ENCODE measurements at places on chromosomes 4 and X.

GRCh38 chr4:26020083-26020668 lies 106.2 kb downstream of the SMIM20 start:
- no peak for DNase-seq
- H3K27me3 ChIP-seq = no peaks in the 10 kb centered on the region
- no peak overlapping the region for H3K27ac ChIP-seq

GRCh38 chr4:109702950-109703663 lies at the start of gene CASP6:
Gene CASP6, minus strand, starts transcription at chr4:109703445. Its CDS starts 50 bp downstream, at chr4:109703395.
- DNase-seq = peak; percentile 84
- peak within 1 kb of the TSS; percentile 88 for H3K4me3 ChIP-seq
- H3K27me3 ChIP-seq = no peaks in the 10 kb centered on the region
- peaks cover 5% of the 10 kb centered on the region for H3K4me1 ChIP-seq
- peak within 1 kb of the TSS; percentile 68 for H3K27ac ChIP-seq

GRCh38 chrX:103153661-103154060 lies 60.7 kb upstream of the NXF3 start:
- H3K27me3 ChIP-seq = no peaks in the 10 kb centered on the region
- H3K4me1 ChIP-seq = no peaks in the 10 kb centered on the region
- H3K4me3 ChIP-seq = no peak overlapping the region
- no peaks in the 10 kb centered on the region for H3K36me3 ChIP-seq

DNA sequence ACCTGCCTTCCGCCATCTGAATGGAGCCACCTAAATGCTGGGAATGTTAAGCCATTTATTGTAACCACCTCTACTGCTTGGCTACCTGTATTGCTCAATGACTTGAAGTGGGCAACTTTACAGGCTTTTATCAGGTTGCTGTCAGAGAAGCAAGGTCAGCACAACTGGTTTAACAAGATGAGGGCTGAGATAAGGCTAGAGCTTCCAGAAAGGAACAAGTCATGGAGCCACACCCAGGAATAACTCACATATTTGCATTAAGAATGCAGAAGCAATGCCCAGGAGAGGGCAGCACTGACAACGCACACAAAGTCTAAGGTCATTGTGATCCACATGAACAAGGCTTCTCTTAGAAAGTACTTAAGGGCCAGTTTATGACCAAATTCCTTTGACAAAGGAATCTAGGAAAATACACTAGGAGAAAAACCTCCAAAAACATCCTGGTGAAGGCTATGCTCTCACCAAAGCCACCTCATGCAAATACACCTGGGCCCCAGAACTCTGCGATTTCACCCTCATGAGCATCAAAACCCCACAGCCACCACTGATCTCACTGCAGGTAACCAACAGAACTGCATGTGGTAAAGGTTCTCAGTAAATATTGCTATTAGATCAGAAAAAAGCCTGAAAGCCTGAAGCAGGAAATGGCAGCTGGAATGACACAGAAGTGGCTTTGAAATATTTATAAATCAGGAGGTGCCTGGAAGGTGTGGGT lies 15.0 kb upstream of the STS start:
- DNase-seq = no peak
- no peaks in the 10 kb centered on the region for H3K36me3 ChIP-seq

DNA sequence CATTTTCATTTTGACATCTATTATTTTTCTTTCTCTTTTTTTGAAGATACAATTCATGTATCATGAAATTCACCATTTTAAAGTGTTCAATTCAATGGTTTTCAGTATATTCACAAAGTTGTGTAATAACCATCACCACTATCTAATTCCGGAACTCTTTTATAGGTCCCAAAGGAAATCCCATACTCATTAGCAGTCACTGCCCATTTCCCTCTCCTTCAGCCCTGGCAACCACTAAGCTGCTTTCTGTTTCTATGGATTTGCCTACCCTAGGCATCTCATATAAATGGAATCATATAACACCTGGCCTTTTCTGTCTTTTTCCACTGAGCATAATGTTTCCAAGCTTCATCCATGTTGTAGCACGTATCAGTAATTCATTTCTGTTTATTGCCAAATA lies 3.2 kb upstream of the FGF2 start:
- no peaks in the 10 kb centered on the region for H3K36me3 ChIP-seq
- no peak overlapping the region for H3K4me3 ChIP-seq
- no peaks in the 10 kb centered on the region for H3K27me3 ChIP-seq
- no peak overlapping the region for H3K27ac ChIP-seq
- H3K4me1 ChIP-seq = peaks cover 3% of the 10 kb centered on the region

DNA sequence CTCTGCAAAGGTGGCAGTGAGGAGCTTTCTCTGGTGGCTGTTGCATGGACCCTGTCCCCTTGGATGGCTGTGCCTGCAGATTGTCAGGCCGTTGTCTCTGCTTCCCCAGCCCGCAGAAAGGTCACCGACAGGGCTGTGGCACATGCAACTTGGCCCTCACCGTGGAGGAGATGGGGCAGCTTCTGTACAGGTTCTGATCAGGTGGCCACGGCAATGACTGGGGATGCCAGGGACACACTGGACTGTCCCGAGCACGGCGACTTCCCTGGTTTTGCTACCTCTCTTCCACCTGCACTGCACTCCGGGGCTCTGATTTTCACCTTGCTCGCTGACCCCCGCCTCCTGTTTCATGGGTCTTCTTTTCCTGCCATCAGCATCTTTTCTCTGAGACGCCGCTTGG lies 43.5 kb downstream of the DCTD start:
- no peaks in the 10 kb centered on the region for H3K4me1 ChIP-seq
- H3K27me3 ChIP-seq = no peaks in the 10 kb centered on the region
- DNase-seq = no peak
- H3K36me3 ChIP-seq = no peaks in the 10 kb centered on the region

- no peaks in the 10 kb centered on the region for H3K27me3 ChIP-seq
- no peak overlapping the region for H3K27ac ChIP-seq
Observed at GRCh38 chr4:78647272-78647671, 95.7 kb downstream of the ANXA3 start.

DNA sequence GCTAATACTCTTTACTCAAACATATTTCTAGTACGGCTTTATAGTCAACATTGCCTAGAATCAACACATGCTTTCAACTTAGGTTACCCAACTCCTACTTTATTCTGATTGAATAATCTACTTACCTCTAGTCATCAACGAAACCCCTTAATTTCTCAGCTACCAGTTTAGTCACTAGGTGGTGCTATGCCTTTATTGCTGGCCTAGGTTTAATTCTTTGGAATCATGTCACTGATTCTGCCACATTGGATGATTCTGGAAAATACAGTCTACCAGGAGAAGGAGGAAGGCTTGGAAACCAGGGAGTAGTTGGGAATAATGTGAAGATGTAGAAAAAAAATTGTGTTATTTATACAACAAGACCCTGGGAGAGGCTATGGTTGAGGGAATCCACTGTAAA lies 167.7 kb downstream of the DCAF12L2 start:
- no peaks in the 10 kb centered on the region for H3K36me3 ChIP-seq
- no peak for DNase-seq
- H3K4me1 ChIP-seq = no peaks in the 10 kb centered on the region
- no peak overlapping the region for H3K27ac ChIP-seq
- H3K27me3 ChIP-seq = no peaks in the 10 kb centered on the region

GRCh38 chrX:148923631-148924030 lies 423.2 kb downstream of the AFF2 start:
- H3K36me3 ChIP-seq = no peaks in the 10 kb centered on the region
- H3K27ac ChIP-seq = no peak overlapping the region
- no peak overlapping the region for H3K4me3 ChIP-seq
- no peaks in the 10 kb centered on the region for H3K4me1 ChIP-seq
- no peak for DNase-seq

- H3K4me1 ChIP-seq = peaks cover 2% of the 10 kb centered on the region
- H3K4me3 ChIP-seq = no peak overlapping the region
- no peak for DNase-seq
Observed at GRCh38 chr4:6692806-6693205, 872 bp upstream of the S100P start.

GRCh38 chr4:123055943-123056342 lies 133.5 kb upstream of the NUDT6 start:
- H3K27ac ChIP-seq = no peak overlapping the region
- no peak overlapping the region for H3K4me3 ChIP-seq
- H3K4me1 ChIP-seq = no peaks in the 10 kb centered on the region
